Body of pancreas (tissue), 4 donors: ENCODE measurements at places on chromosomes 5 and 9. TPM values are rescaled to one million over a fixed set of nuclear protein-coding genes. Genes with fewer than 3 reads are reported as not detected.

GABBR2 gene
- not detected for total RNA-seq

SPINK13 gene
- 5.7 TPM for total RNA-seq

DNA sequence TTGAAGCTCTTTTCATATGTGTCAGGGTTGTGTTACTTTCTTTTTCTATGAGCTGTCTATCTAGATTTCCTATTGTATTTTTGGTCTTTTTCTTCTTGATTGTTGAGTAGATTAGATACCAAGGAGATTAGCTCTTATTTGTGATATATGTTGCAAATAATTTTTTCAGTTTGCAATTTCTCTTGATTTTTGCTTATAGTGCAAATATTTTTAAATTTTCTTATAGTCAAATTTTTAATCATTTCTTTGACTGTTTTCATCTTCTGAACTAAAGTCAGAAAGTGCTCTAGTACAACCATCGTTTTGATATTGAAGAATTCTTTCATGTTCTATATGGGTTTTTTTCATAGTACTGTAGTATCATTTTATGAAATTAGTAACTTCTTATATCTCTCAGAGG is 193.7 kb downstream of the OSTF1 start:
- DNase-seq, result no peak

F2RL2 gene
- total RNA-seq, result 0.78 TPM

DNA sequence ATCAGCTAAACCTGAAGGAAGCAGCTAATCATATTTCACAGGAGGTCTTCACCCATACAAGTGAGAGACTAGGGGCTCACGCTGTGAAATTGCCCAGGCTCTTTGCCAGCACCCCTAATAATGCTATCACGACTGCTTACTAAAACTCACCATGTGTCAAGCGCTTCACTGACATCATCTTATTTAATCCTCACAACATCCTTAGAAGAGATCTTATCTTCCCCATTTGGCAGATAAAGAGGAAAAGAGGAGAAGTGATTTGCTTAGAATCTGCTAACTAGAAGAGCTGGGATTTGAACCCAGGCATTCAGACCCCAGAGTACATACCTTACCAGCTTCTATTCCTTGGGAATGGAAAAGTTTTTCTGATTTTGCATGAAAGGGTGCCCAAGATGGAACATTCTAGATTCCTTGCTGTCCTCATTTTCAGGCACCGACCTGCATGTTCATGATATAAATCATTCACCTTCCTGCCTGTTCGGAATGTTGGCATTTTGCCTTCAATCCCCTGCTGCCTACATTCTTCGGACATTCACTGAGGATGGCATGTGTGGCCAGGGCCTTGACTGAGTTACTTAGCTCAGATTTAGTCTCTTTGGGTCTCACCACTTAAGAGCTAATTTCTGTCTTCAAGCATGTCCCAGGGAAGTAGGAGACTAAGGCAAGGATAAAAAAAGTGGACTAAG is 88.1 kb downstream of the SH3TC2 start:
- no peak for DNase-seq

- no peak for DNase-seq
These were observed 27.6 kb downstream of the SLC25A51 start for GRCh38 chr9:37876376-37876775.

TXN gene
- total RNA-seq, result 40.2 TPM

GRCh38 chr9:129999141-129999510 is 43.9 kb downstream of the FNBP1 start:
- no peak for DNase-seq

DNA sequence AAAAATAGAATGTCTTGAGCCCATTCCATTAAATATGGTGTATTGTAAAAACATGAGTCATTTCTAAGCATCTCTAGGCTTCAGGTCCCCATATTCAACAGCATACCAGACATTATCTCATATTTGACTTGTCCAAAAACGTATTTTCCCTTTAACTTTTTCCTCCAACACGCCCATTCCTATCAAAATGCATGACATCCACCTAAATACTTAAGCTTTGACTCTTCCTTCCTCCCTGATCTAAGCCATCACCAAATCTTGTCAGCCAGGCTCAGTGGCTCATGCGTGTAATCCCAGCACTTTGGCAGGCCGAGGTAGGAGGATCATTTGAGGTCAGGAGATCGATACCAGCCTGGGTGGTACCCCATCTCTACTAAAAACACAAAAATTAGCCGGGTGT is 23.9 kb downstream of the VCP start:
- DNase-seq, result no peak

GRCh38 chr5:156444753-156445291 is 117.9 kb downstream of the SGCD start:
- no peak for DNase-seq

GRCh38 chr9:83219154-83219923 is 156.4 kb upstream of the RASEF start:
- DNase-seq, result peak; percentile 89

GRCh38 chr5:168159425-168159824 is 132.0 kb upstream of the WWC1 start:
- peak; percentile 81 for DNase-seq

C1QTNF2 gene
- not detected for total RNA-seq

CDC25C gene
- total RNA-seq, result not detected

GRCh38 chr9:110672873-110673510 is 4.4 kb downstream of the MUSK start:
- no peak for DNase-seq

GRCh38 chr5:134140530-134141201 is 26.2 kb downstream of the TCF7 start:
- peak; percentile 79 for DNase-seq

PCDHGC3 gene
- 16.1 TPM for total RNA-seq
